ENCODE measurements at places on chromosomes 12 and 14.

DNA sequence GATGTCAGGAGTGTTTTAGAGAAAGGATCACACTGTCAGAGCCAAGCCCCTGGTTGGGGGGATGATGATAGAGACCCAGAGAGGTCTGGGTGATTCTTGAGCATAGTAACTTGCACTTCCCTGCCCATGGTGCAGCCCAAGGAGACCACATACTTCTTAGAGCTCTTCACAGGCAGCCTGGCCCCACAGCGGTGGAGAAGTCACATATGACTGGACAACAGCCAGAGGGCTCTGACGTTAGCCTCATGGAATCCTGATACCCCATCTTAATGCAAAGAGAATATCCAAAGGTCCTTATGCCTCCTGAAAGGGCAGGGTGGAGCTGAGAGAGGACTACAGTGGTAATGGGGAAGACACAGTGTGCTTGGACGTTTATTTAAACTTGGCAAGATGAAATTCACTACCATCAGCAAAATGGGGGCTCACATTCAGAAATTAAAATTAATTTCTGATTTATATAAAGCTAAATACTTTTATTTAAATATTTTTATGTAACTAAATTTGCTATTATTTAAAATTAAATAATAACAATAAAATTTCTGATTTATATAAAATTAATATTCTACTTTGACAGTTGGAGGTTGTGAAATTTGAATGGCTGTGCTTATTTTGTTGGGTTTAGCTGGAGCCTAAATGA lies 131.3 kb downstream of the KTN1 start:
- DNase-seq, result peak; percentile 49
- peaks cover 2% of the 10 kb centered on the region for H3K4me1 ChIP-seq
- H3K27me3 ChIP-seq, result no peaks in the 10 kb centered on the region
- no peak overlapping the region for H3K27ac ChIP-seq

DNA sequence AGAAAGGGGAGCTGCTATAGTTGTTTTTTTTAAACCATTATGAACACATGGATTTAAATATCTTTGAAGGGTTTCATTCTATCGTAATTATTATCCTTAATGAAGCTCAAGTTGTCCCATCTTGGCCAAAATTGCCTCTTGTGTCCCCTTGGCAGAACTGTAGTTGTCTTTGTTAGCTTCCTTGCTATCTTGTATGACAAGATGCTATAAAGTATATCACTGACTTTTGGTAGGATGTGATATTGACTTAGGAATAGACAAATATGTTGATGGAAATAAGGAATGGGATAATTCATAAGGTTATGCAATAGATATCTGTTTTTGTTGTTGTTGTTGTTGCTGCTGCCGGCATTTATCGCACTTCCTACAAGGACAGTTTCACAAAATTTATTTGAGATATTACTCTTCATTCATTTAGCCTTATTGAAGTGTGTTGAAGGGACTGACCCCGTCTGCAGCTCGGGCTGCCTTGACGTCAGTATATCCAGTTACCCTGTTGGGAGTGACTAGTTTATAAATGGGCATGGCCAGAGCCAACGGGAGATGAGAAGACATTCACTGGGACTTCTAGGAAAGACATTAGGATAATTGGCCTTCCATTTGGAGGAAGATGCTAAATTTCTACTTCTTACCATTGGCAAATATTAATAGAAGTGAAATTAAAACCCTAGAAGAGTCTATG lies 26.1 kb upstream of the APOLD1 start:
- no peak overlapping the region for H3K27ac ChIP-seq
- no peaks in the 10 kb centered on the region for H3K4me1 ChIP-seq
- H3K27me3 ChIP-seq, result no peaks in the 10 kb centered on the region

DNA sequence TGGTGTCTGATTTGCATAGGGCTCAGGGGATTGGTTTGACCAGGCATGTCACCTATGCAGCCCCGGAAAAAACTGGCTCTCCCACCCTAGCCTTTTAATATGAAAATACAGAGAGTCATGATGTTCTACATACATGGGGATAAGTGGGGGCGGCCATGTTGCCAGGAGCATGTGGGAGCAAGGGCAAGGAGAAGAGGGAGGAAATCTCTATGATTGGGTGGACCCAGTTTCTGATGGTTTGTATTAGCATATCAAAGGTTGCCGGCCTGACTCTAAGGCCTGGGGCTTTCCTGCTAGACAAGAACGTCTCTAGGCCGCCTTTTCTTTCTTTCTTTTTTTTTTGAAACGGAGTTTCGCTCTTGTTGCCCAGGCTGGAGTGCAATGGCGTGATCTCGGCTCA lies 123.4 kb upstream of the CPSF6 start:
- no peaks in the 10 kb centered on the region for H3K36me3 ChIP-seq
- H3K4me3 ChIP-seq, result no peak overlapping the region
- H3K27ac ChIP-seq, result no peak overlapping the region

GRCh38 chr12:116650062-116650461 lies 87.8 kb downstream of the SPRING1 start:
- H3K27ac ChIP-seq, result no peak overlapping the region
- no peaks in the 10 kb centered on the region for H3K4me1 ChIP-seq
- H3K36me3 ChIP-seq, result no peaks in the 10 kb centered on the region
- no peak for DNase-seq
- peaks cover 17% of the 10 kb centered on the region for H3K27me3 ChIP-seq

DNA sequence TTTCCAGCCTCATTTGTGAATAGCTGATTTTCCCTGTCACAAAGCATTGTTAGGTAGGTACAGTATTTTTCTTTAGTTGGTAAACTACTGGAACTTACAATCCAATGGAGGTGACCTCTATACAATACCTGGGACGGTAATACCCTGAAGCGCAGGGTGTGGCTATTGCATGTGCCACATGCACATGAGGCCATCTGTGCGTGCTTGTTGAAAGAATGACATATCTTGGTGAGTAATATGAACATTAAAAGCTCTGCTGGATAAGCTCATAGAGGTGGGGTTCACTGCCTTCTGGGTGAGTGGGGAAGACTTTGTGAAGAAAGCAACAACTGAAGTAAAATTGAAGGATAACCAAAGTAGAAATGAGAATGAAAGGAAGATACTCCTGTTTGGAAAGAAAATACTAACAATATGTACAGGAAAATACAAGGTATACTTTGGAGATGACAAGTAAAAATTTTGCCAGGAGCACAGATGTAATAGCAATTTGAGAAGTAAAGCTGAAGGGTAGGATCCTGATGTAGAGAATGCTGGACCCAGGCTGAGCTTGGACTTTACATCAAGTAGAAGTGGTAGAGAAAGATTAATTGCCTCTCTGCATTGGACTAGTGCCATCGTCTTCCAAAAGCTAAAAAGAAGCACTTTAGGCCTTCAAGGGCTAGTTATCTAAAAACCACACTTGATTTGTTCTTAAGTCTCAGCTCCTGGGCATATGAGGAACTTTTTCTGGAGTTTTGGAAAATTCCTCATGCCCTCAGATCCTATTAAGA lies 97.1 kb downstream of the SLC38A6 start:
- no peak overlapping the region for H3K27ac ChIP-seq
- H3K4me1 ChIP-seq, result no peaks in the 10 kb centered on the region
- DNase-seq, result peak; percentile 49
- H3K36me3 ChIP-seq, result no peaks in the 10 kb centered on the region
- H3K4me3 ChIP-seq, result no peak overlapping the region
- H3K27me3 ChIP-seq, result no peaks in the 10 kb centered on the region

- H3K4me3 ChIP-seq, result no peak overlapping the region
- H3K27me3 ChIP-seq, result no peaks in the 10 kb centered on the region
- H3K36me3 ChIP-seq, result no peaks in the 10 kb centered on the region
- no peak for DNase-seq
- no peak overlapping the region for H3K27ac ChIP-seq
Observed at GRCh38 chr14:58873228-58873953, 235.6 kb downstream of the DACT1 start.

GRCh38 chr12:121783766-121784165 lies 9.7 kb downstream of the RHOF start:
- H3K27ac ChIP-seq, result peak overlapping the region; percentile 39
- peaks cover 5% of the 10 kb centered on the region for H3K36me3 ChIP-seq
- H3K4me3 ChIP-seq, result no peak overlapping the region
- DNase-seq, result no peak
- H3K4me1 ChIP-seq, result peaks cover 38% of the 10 kb centered on the region

DNA sequence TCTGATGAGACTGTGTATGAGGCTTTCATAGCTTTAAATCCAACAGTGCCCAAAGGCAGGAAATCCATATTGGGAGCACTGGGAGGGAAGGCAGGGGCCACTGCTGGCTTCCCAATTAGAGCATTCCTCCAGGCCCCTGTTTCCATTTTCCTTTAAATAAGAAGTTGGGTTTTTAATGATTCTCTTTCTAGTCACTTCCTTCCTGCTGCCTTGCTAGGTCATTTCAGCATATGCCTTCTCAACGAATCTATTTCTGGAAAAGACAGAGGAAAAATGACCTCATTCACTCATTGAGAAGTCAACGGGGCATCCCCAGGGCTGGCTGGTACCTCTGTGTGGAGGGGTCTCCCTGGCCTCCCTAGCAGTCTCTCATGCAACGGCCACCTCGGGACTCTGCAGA lies 43.5 kb downstream of the IGF1 start:
- H3K27me3 ChIP-seq, result no peaks in the 10 kb centered on the region
- no peak overlapping the region for H3K4me3 ChIP-seq
- no peak for DNase-seq

DNA sequence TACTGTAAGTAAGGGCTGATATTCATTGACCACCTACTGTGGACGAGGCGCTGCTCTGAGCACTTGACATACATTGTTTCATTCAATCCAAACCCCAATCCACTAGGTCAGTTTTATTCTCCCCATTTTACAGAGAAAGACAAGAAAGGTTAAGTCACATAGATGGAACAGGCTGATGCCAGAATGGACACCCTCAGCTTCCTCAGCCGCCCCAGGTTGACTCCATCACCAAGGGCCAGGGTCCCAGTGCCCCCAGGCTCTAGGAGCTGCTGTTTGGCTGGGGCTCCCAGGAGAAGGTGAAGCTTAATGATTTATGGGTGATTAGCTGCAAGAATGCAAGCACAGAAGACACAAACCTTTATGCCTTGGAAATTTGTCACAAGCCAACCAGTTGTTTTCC lies 671 bp upstream of the AQP2 start:
- no peaks in the 10 kb centered on the region for H3K36me3 ChIP-seq
- no peak for DNase-seq
- H3K4me3 ChIP-seq, result no peak overlapping the region
- H3K4me1 ChIP-seq, result no peaks in the 10 kb centered on the region
- H3K27ac ChIP-seq, result no peak overlapping the region
- peaks cover 37% of the 10 kb centered on the region for H3K27me3 ChIP-seq

- H3K27ac ChIP-seq, result no peak overlapping the region
- no peaks in the 10 kb centered on the region for H3K36me3 ChIP-seq
- H3K4me1 ChIP-seq, result no peaks in the 10 kb centered on the region
- no peaks in the 10 kb centered on the region for H3K27me3 ChIP-seq
Observed at GRCh38 chr12:128672893-128673292, 150.9 kb downstream of the SLC15A4 start.

DNA sequence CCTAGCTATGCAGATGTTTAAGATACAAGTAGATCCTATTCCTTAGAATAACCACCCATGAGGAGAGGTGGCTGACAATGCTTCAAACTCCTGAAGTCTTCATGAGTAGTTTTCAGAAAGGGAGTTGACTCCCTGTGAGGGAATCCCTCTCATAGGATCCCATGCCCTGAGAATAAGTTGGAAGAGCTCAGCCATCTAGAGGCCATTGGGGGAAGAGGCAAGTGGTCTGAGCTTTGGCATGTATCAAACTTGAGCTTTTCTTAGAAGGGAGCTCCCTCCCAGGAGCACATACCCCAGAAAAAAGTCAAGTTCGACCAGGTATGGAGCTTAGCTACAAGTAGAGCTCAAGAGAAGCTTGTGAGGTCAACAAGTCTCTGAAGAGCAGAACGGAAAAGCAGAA lies 165.7 kb upstream of the RBM19 start:
- no peaks in the 10 kb centered on the region for H3K27me3 ChIP-seq
- H3K36me3 ChIP-seq, result no peaks in the 10 kb centered on the region
- H3K27ac ChIP-seq, result no peak overlapping the region
- DNase-seq, result no peak
- no peak overlapping the region for H3K4me3 ChIP-seq
- no peaks in the 10 kb centered on the region for H3K4me1 ChIP-seq

DNA sequence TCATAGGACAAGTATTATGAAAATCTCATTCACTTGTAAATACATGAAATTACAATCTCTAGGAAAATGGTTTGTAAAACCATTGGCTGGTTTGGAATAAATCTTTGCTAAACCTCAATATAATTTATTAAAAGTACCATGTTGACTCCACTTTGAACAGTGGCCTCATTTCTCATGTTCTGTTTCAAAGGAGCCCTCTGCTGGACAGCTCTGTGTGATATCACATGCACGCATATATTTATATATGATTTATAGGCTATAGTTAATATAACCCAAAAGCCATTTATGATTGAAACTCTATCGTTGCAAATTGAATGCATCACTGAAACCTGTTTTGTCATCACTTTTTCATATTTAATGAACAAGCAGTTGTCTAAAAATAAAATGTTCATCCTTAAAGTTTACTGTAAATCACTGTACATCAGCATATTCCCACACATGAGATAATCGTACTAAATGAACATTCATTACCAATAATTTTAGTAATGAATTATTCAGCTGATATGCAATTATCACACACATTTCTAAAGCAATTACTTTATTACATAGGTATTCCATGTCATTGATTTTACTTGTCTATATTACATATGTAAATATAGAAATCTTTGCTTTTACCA lies 493.8 kb downstream of the NPAS3 start:
- peak; percentile 63 for DNase-seq
- H3K4me1 ChIP-seq, result no peaks in the 10 kb centered on the region
- H3K36me3 ChIP-seq, result no peaks in the 10 kb centered on the region
- no peak overlapping the region for H3K27ac ChIP-seq
- H3K4me3 ChIP-seq, result no peak overlapping the region
- no peaks in the 10 kb centered on the region for H3K27me3 ChIP-seq

DNA sequence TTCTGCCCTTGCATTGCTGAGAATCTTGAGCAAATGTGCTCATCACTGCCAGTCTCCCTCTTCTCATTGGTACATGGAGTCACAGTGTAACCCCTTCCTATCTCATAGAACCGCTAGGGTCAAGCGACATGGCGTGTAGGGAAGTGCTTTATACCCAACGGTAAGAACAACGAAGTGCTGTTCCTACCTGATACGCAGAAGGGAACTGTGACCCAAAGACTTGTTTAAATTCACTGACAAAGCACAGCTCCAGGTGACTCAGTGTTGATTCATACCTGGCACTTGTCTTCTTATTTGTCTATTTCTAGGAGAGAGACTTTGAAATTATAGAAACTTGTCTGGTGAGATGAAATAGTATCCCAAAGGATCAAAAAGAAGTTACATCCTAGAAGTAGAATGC lies 53.7 kb downstream of the FBXL14 start:
- no peak for DNase-seq
- H3K4me1 ChIP-seq, result peaks cover 2% of the 10 kb centered on the region
- H3K36me3 ChIP-seq, result no peaks in the 10 kb centered on the region
- H3K4me3 ChIP-seq, result no peak overlapping the region

GRCh38 chr12:5043589-5044419 lies at the start of gene KCNA5:
Gene KCNA5 (plus strand): TSS chr12:5043879. CDS start chr12:5044148, 269 bp downstream.
- H3K27ac ChIP-seq, result no peak within 1 kb of the TSS
- H3K27me3 ChIP-seq, result peaks cover 10% of the 10 kb centered on the region
- H3K4me3 ChIP-seq, result no peak within 1 kb of the TSS
- no peaks in the 10 kb centered on the region for H3K4me1 ChIP-seq
